ENCODE measurements at places on chromosomes 1 and 21.
A peak's percentile ranks its signal among the peaks of the same experiment; 100 is the strongest.

DNA sequence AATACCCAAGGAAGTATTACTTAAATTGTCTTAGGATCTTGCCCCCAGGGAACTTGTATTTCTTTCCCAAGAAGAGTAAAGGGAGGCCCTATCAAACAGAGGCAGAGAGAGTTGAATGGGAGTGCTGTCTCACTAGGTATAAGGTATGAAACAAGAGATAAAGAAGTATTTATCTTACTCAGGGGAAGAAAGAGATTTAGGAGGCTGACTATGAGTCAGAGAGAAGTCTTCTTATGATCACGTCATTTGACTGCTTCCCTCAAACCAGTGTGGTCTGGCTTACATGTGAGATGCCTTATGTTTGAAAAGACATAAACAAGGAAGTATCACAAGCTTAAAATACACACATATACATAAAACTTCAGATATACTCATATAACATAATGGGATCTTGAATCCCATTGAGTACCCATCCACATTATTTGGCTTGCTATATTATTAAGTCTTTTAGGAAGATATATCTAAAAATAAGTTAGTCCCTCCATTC, 29.6 kb downstream of the DUSP10 start:
- no peak for DNase-seq

DNA sequence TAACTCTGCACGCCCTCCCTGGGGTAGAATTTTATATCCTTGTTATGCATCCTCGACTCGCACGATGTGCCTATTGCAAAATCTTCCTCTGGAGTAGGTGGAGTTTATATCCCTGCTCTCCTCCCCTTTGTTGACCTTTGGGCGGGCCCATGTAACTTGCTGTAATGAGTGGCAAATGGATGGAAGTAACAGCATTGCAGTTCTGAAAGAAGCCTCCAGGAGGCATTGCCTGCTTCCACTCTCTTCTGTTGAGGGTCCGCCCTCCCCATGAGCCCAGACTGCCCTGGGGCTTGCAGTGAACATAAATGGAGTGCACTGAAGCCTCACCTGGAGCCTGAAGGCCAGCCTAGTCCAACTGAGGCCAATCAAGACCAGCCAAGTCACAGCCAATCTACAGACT, 62.2 kb upstream of the GRIK3 start:
- DNase-seq: no peak

GRCh38 chr1:214632091-214632490, 29.1 kb downstream of the CENPF start:
- DNase-seq: no peak

DNA sequence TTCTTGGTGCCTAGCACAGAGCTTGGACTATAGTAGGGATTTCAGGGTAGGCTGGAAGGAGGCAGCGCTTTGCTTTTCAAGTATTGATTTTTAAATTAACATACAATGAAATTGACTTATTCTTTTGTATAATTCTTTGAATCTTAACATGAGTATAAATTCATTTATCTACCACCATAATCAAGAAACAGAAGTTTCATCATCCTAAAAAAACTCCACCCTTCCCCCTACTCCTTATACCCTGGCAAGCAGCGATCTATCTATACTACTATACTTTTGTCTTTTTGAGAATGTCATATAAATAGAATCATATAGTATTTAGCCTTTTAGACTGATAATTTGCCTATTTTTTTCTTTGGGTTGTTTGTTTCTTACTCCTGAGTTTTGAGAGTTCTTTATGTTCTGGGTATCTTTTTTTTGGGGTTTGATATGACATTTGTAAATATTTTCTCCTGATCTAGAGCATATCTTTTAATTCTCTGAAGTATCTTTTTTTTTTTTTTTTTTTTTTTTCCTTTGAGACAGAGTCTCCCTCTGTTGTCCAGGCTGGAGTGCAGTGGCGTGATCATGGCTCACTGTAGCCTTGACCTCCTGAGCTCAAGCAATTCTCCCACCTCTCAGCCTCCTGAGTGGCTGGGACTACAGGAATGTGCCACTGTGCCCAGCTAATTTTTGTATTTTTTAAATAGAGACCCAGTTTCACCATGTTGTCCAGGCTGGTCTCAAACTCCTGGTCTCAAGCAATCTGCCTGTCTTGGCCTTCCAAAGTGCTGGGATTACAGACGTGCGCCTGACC, 6.4 kb downstream of the RPS6KC1 start:
- no peak for DNase-seq

- DNase-seq: no peak
These were observed 78.0 kb downstream of the HIVEP3 start for GRCh38 chr1:41840592-41841246.

GRCh38 chr1:64476251-64476952, 6.5 kb downstream of the CACHD1 start:
- DNase-seq: no peak

- peak; percentile 36 for DNase-seq
These were observed 566.8 kb upstream of the USP24 start for GRCh38 chr1:55781944-55782482.

GRCh38 chr1:6044481-6045109, 1.1 kb upstream of the KCNAB2 start:
- no peak for DNase-seq

- no peak for DNase-seq
These were observed 9.4 kb downstream of the PRDM16 start for GRCh38 chr1:3078430-3078861.

GRCh38 chr1:62090016-62090415, 104.6 kb upstream of the L1TD1 start:
- no peak for DNase-seq

DNA sequence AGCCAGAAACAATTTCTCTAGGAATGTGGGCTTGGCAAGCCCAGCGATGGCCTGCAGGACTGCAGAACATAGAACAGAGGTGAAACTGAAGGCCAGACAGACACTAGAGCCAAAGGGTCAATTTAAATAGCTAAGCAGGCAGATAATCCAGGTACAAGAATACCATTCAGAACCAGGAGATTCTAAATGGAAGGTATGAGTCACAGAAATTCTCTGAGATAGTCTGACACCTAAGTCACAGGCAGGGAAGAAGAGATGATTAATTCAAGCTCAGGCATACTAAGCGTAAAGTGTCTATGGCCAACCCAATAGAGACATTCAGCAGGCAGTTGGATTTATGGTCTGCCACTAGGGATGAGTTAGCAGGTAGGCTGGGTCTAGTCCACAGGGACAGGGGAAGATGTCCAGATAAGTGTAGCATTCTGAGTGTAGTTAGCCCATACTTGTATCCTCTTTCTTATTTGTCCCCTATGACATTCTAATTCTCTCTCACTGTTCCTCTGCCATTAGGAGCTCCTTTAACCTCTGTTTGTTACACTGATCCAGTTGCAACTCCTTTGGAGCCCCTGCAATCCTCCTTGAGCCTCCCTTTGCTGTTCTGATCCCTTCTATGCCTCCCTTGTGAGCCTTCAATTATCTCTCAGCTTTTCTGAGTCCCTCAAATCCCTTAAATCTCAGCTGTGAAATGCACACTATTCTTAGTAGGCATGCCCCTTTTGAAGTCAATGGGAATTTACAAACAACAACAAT, 383.8 kb downstream of the LMO4 start:
- DNase-seq: no peak

DNA sequence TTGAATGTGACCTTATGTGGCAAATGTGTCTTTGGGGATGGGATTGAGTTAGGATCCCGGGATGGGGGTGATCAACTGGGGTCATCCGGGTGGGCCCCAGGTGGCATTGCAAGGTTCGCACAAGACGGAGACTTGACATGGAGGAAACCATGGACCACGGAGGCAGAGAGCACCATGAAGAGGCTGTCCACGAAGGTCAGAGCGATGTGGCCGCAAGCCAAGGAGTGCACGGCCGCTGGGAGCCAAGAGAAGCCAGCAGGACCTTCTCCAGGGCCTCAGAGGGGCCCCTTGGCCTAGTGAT, 22.3 kb upstream of the COL18A1 start:
- DNase-seq: no peak

- no peak for DNase-seq
These were observed 31.7 kb downstream of the ELK4 start for GRCh38 chr1:205600085-205600484.

- no peak for DNase-seq
These were observed 26.3 kb upstream of the TSPAN2 start for GRCh38 chr1:115115521-115116161.

DNA sequence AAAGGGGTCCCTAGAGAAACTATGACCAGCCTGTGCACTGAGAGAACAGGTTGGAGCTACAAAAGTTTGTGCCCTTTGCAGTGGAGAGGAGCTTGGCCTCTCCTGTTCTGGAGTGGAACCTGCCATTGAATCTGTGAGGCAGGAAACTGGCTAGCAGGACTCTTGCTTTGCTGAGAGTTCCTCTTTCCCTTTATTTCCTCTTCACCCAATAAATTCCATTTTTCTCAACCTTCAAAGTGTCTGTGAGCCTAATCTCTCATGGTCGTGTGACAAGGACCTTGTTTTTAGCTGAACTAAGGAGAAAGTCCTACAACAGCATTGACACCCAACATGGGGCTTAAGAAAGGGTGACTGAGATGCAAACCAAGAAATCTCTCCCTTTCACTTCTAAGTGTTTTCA, 42.7 kb upstream of the FASLG start:
- DNase-seq: no peak

DNA sequence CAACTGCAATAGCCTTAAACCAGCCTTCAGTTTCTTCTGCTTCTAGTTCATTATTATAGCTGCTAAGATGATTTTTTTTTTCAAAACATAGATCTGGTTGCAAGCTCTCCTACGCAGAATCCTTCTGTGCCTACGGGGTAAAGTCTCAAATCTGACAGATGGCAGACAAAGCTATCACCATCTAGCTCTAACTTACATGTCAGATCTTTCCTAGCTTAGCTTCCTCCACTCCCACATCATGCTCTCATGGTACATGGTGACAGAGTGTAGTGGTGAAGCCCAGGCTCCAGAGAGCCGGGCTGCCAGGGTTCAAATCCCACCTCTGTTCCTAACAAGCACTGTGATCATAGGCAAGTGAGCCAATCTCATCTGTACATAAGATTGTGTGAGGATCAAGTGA, 24.2 kb upstream of the GUCA2B start:
- DNase-seq: no peak

DNA sequence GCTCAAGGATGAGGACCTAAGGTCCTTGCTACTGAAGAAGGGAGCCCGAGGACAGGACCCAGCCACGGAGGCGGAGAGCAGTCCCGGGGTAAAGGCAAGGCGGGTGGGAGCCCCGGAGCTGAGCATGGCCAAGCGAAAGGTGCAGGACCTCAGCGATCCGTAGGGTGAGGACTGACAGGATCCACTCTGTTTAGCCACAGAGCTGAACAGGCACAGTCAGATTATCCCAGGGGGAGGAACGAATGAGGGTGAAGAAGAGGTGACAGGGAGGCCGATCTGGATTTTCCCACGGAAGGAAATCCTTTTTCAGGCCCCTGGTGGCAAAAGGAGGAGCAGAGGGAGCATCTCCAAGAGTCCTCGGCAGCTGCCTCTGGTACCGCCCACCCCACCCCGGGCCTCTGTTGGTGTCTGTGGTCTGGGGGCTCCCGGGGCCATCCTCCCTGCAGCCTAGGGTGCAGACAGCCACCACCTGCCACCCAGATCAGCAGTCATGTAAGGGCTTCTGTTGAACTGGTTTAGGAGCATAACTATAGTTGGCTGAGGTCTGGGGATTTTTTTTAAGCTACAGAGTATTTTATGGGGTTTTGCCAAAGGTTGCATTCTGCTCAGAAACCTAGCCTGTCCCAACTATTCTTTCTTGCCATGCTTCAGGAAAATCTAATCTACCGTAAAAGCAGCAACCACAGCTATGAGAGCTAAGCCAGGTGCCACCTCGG, 32.3 kb upstream of the LBR start:
- no peak for DNase-seq

GRCh38 chr1:116764906-116765862, 11.0 kb downstream of the CD2 start:
- no peak for DNase-seq

DNA sequence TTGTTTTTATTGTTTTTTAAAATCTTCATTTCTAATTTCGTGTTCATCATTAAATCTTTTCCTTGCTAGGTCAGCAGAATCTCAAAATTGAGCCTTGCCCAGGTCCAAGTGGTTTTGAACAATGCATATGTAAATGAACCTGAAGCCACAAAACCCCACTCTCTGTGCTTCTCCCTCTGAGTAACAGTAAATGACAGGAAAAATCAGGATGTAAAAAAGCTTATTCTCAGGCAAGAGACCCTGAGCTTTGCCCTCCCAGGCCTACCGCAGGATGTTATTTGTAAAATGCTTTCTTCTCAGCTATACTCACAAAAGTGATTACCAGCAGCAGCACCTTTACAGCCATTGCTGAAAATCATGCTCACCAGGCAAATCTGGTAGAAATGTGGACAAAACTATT, 47.6 kb downstream of the TYW3 start:
- DNase-seq: no peak

- DNase-seq: no peak
These were observed 92.6 kb upstream of the VAV3 start for GRCh38 chr1:108057541-108057940.

DNA sequence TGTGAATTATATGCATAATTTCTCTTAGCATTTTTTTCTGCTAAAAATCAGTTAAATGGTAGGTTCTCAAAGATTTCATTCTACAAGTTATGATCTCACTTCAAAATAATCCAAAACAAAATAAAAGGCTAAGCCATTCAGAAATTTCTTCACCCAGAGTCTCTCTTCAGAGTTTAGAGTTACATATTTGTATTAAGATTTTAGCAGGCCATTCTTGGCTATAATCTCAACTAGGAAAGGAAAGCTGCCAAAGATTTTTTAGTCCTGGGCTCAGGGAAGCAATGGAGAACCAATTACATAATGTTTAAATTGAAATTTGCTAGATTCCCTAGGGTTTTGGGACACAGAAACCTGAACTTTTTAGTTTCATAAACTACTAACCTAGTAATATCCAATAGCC, 245.0 kb downstream of the USH2A start:
- DNase-seq: no peak

- no peak for DNase-seq
These were observed 17.6 kb downstream of the CDC42BPA start for GRCh38 chr1:227300682-227301081.

GRCh38 chr1:168958562-168959289, 147.8 kb upstream of the ATP1B1 start:
- DNase-seq: no peak

GRCh38 chr1:143727263-143727662, 244.5 kb downstream of the FAM72C start:
- no peak for DNase-seq

DNA sequence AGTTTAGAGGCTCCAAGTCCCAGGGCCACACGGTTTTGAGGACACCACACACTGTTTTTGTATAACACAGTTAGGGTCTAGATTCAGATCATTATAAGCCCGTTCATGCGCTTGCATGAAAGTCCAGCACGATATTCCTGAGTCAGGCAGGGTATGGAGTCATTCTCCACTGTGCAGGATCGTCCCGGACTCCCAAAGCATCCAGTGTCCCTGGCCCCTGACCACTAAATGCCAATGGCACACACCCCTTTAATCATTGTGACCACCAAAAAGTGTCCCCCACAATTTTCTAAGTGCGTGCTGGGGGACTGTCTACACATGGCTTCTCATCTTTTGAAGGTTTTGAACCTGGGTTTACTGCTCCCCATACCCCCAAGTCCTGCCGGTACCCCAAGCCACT, 27.1 kb upstream of the PTPRF start:
- DNase-seq: no peak

Measured in NCI-H1092 (cell line).